Central memory CD8-positive, alpha-beta T cell (primary cell): ENCODE measurements at places on chromosomes 1 and 21.

DNA sequence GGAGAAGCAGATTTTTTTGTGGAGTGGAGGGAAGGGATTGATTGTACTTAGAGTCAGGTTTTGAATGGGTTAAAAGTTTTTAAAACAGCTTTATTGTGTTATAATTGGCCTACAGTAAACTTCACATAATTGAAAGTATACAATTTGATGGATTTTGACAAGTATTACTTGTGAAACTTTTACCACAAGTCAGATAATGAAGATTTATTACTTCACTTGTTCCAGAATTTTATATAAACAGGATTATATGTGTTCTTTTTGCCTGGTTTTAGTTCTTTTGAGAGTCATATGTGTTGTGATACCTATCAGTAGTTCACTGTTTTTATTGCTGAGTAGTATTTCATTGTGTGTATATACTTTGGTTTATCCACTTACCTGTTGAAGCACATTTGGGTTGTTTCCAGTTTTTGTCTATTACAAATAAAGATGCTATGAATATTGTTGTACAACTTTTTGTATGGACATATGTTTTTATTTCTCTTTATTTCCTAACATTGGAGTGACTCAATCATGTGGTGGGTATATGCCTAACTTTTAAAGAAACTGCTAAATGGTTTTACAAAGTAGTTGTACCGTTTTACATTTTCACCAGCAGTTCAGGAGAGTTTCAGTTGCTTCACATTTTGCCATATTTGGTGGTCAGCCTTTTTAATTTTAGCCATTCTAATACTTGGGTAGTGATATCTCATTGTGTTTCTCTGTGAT, 71.0 kb downstream of the DYRK1A start:
- DNase-seq: no peak

- DNase-seq: no peak
These were observed 24.4 kb downstream of the OR10R2 start for GRCh38 chr1:158496374-158496773.

DNA sequence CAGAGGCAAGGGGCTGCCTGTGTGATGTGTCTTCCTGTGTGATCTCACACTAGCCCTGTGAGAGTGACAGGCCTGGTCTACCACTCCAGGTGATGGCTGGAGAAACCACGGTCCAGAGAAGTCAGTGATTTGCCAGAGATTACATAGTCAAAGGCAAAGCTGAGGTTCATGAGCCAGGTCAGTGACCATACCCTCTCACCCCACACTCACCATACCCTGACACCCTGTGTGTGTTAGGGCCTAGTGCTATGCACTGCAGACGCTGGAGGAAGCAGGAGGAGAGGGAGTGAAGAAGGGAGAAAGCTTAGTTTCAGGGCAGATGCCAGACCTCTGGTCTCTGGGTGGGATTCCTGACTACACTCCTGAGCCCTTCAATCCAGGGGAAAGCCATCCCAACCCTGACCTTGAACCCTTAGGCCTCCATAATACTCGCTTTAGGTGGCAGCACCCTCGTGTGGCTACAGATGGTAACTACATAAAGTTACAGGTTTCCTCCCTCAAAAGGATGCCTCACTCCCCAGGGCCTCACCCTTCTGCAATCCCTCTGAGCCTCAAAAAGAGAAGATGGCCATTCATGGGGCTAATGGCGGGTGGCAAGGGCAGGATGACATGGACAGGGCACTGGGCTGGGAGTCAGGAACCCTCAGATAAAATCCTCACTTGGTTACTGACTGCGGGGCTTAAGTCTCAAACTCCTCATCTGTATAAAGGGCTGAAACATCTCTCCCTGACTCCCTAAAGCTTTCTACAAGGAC, 20.8 kb upstream of the SDC3 start:
- DNase-seq: no peak

- DNase-seq: no peak
These were observed 84.5 kb downstream of the GLIS1 start for GRCh38 chr1:53654216-53655210.

DNA sequence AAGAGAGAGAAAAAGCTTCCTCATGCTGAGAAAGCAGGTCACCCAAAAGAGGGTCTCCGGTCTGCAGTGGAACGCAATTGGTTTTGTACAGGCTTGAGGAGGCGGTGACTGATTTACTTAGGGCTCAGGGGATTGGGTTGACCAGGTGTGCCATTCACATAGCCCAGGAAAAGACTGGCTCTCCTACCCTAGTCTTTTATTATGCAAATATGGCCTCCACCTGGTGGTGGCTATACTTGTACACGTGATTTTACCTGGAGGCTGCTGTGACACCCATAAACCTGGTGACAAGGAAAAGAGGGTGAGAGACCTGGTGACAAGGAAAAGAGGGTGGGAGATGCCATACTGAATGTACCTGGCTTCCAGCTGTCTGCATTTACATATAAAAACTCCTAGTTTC, 49.9 kb downstream of the DNTTIP2 start:
- no peak for DNase-seq

GRCh38 chr1:12336413-12336812, 106.6 kb downstream of the VPS13D start:
- DNase-seq: no peak

- DNase-seq: no peak
These were observed 51.9 kb upstream of the DMRTA2 start for GRCh38 chr1:50474859-50475809.

- no peak for DNase-seq
These were observed 58.0 kb upstream of the ABCA4 start for GRCh38 chr1:94178901-94179300.
